Stimulated activated naive CD4-positive, alpha-beta T cell (primary cell): ENCODE measurements at places on chromosomes 2 and 18.

DNA sequence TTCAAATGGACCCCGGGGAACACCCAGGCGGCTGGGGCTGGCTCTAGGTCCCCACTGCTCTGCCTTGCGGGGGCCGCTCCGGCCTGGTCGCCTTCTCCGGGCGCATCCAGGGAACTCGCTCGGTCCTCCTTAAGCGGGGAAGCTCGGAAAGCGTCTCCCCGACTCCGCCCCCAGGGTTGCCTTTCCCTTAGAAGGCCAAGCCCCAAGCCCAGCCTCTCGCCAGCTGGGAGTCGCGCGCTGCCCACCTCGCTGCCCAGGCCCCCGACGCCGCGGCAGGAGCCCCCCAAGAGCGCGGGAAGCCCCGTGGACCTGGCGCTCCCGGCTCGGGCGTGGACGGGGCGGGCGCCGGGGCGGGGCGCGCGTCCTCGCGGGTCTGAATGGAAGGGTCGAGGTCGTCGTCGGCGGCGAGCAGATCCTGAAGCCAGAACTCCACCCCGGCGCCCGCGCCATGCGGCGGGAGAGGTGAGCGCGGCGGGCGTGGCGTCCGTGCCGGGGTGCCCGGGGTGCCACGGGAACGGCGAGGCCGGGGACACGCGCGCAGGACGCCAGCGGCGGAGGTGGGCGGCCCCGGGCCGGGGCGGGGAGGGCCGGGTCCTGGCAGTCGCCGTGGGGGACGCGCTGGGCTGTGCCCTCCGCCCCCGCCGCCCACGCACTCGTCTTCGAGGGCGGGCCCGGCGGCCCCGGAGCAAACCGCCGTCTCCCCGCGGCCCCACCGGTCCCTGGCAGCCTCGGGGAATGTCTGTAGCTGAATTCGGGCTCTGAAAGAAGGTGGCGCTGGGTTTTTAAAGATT lies at the start of gene BOK:
Gene BOK, plus strand, starts transcription at position 214 of the 791 bp plus-strand sequence. CDS start 739 bp downstream, outside the sequence.
- no peak for DNase-seq

DNA sequence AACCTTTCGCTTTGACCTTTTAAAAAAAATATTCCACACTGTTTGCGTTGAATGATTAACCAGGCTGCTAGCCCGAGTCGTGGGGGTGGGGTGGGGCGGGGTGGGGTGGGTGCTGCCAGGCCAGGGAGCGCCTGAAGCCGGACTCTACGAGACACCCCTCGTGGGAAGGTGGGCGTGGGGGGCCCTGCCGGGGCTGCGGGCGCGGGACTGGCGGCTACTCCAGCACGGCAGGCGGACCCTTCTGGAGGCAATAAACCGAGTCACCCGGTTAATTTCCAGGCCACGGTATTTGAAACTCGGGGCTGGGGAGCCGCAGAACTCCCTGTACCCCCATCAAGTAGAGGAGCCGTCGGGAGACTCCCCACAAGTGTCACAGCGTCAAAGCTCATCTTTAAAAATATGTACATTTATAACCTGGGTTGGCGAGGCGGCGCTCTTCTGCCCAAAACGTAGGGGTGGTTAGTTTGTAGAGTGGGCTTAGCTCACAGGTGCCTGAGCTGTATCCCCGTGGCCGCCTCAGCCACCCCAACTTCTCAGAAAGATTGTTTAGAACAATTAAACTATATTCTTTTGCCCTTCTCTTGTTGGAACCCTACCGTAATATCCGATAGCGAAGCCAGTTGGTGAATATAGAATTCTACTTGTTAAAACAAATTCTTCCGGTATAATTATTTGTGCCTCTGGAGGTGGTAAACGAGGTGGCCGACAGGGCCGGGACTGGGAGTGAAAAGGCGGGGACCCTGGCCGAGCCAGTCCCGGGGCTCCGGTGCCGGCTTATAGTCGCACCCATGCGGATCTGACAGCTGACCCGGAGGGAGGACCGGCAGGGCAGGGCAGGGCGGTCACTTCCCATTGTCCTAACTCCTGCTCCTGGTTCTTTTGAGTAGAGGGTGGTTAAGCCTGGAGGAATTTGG lies 1.4 kb downstream of the B3GNT2 start:
- DNase-seq: peak; percentile 29

- DNase-seq: no peak
Observed at GRCh38 chr2:238820916-238821315, 27.0 kb upstream of the TWIST2 start.

DNA sequence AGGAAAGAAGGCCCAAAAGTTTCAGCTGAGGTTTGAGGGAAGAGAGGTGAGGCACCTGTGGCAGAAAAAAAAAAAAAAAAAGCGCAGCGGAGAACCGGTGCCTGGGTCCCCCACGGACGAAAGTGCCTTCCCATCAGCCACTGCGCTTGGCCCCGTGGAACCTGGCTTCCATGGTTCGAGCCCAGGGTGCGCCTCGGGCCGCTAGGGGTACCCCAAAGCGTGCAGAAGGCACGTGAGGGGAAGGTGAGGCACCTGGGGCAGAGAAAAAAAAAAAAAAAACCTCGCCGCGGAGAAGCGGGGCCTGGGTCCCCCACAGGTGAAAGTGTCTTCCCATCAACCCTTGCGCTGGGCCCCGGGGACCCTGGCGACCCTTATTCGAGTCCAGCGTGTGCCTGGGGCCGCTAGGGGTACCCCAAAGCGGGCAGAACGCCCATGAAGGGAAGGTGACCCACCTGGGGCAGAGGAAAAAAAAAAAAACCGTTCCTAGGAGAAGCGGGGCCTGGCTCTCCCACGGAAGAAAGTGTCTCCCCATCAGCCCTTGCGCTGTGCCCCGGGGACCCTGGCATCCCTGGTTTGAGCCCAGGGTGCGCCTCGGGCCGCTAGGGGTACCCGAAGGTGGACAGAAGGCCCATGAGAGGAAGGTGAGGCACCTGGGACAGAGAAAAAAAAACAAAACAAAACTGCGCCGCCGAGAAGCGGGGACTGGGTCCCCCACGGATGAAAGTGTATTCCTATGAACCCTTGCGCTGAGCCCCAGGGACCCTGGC lies 228.6 kb downstream of the CCDC74A start:
- no peak for DNase-seq

DNA sequence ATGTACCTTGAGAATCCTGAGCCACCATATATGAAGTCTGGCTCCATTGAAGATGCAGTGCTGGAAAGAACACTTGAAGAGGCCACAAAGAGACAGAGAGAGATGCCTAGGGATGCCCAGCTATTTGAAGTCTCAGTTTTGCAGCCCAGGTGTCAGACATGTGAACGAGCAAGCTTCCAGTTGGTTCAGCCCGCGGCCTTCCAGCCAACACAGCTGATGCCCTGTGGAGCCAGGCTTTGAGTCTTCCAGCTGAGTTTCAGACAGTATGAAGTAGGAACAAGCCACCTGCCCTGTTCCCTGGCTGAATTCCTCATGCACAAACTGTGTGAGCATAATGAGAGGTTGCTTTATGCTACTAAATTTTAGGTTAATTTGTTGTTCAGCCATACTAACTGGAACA lies 108.8 kb downstream of the SPHKAP start:
- no peak for DNase-seq

DNA sequence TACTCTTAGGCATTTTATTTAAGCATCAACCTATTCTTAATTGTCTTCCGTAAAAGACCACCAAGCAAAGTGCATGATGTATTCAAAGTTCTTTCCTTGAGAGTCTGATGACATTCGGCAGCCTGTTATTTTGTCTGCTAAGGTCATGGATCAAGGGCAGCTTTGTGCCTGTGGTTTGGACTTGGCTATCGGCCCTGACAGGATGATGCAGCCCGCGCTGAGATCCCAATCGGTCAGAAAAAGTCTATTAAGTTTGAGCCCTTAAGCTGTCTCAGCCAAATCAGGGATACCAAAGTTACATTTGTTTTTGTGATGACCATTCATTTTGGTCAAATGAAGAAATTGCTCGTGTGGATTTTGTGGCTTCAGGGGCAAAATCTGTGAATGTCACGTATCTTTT lies 718.9 kb upstream of the FANCL start:
- no peak for DNase-seq

DNA sequence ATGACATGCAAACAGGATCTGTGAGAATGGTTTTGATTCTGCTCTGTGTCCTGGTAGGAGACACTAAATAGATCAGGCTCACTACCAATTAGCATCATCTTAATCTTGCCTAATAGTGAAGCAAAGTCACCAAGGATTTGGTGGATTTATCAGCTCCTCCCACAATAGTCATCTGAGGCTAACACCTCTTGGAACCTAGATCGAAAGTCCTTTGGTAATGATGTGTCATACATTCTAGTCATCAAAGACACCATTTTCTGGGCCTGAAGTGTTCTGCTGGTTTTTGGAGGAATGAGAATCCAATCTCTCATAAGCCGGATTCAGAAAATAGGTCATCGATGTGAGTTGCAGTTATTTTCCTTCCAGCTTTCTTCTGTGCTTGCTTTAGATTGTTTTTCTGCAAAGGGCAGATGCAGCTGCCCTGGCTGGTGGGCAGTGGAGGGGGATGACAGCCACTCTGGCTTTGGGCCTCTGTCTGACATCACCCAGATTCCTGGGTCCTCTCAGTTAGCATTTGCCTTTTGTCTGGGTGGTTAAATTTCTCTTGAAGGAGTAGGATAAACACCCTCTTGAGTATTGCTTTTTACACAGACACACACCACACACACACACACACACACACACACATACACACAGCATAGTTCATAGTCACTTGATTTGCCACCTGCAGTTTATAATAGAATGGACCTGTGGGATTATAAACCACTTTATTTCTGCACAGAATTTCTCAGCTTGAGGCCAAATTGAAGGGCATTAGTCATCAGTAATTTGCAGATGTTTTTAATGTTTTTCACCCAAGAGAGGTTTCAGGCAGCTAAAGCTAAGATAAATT lies at the start of gene MYO3B:
Gene MYO3B, plus strand, starts transcription at position 198 of the 832 bp plus-strand sequence. Its CDS starts 141 bp downstream, at position 339.
- DNase-seq: no peak

DNA sequence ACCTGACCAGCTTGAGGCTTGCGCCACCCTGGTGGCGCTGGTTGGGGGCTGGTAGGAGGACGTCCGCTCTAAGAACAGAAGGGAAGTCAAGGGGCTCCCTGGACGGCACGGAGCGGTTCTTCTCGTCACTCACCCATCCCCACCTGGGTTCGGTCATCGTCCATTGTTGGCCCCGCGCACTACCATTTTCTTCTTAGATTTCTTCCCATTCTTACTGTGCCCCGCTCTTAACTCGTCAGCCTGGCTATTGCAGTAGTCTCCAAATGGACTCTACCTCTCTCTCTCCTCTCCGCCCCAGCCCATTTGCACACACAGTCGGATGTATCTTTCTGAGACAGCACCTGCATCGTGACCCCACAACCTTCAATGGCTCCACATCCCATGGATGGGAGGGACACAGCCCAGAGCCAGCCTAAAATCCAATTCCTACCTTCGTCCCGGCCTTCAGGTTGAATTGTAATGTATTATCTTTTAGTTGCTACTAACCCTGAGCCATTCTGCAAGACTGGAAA lies 814 bp upstream of the RAB1A start:
- DNase-seq: no peak

DNA sequence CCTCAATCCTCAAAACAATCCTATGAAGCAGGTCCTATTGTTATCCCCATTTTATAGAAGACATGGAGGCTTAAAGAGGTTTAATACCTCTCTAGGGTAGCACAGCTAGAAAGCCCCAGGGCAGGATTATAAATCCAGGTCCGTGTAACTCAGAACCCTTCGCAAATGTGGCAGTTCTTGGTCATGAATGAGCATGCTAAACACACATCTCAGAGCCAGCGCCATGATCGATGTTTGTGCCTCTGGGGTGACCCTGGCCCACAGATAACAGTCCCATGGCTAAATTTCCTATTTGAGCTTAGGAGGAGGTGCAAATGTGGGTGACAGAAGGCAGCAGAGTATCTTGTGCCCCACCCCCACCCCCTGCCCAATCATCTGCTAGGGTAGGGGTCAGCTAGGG lies 17.5 kb downstream of the DNMT3A start:
- no peak for DNase-seq

- no peak for DNase-seq
Observed at GRCh38 chr2:207833251-207833751, 63.6 kb upstream of the FZD5 start.

DNA sequence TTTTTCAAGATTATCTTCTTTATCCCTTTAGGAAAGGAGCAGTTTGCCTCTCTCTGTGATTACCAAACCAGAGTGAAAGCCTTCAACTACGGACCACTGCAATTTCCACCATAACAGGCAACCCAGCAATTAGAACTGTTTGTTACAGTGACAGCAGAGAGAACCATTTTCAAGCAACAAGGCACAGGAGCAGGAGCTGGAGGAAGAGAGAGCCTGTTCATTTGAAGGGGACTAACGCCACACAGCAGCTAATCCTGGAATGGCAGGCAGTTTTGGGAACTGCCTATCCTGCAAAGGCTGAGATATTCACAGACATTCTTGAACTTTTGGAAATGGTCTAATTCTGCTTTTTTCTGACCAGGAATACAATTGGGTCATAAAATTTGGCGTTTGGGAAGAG lies 1541.9 kb upstream of the PIK3C3 start:
- no peak for DNase-seq

DNA sequence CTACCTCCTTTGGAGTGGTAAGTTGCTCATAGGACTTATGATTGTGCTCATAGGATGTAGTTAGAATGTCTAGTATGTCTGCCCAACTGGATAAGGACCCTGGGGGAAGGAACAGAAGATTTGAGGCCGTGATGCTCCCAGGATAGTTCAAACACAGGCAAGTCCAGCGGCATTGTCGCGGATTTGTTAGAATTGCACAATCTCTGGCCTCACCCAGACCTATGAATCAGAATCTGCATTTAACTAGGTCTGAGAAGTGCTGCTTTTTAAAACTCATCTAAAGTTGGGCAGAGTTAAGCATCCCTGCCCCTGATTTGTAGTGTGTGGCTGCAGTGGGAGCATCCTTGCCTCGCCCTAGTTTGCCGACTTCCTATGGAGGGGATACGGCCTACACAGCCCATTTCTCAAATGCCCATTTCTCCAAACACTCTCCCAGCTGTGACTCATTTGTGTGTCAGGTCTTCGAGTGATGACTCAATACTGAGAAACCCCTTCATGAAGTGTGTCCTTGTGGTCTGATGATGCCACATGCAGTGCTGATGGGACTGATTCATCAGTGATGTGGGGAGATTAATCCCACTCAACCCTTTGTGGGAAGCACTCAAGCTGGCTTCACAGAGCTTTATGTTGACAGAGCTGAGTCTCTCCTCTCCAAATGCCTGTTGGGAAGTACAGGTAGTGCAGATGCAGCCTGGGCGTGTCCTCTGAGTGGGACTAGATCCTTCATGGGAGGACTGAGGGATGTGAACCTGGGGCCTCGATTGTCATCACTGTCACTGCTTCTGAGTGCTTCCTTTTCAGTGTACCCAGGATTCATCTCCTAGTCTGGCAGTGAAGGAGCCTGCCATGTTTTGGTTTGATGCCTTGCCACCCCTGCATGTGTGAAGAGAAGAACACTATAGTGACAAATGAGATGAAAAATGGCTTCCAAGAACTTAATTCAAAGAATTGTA lies 18.7 kb downstream of the SMIM21 start:
- DNase-seq: no peak
